ENCODE measurements at places on chromosomes 2 and 18.

DNA sequence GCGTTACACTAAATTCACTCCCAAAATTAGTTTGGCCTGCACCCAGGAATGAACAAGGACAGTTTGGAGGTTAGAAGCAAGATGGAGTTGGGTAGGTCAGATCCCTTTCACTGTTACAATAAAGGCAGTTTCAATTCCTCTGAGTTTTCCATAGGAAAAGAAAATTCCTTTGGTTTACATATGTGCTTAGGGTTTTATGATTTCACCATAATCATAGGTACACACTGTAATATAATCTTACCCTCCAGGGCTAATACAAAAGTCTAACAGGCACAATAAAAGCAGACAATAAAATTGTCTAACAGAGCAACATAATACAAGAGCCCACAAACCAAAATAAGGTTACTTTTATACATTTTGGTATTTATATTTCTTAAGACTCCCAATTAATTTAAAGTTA lies 391.5 kb upstream of the KCNJ3 start:
- DNase-seq = no peak

DNA sequence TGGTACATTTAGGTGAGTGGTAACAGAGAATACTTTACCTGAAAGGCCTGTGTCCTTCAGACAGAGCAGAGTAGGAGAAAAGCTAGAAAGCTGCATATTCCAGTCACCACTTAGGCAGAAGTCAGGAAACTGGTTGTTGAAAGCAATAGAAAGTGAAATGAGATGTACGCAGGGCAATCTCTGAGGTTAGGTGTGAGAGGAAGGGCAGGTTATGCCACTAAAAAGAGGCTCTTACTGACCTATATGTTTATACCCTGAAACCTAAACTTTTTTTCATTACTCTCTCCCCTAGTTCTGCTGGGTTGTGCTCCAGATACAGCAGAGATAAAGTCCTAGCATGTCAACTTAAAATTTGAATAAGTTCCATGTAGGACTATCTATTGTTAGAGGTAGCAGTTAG lies 93.5 kb downstream of the COX7A2L start:
- DNase-seq = no peak

GRCh38 chr2:85255813-85256594 lies 71.8 kb downstream of the TGOLN2 start:
- no peak for DNase-seq

- peak; percentile 56 for DNase-seq
Observed at GRCh38 chr18:48928787-48929186, 22.0 kb downstream of the SMAD7 start.

DNA sequence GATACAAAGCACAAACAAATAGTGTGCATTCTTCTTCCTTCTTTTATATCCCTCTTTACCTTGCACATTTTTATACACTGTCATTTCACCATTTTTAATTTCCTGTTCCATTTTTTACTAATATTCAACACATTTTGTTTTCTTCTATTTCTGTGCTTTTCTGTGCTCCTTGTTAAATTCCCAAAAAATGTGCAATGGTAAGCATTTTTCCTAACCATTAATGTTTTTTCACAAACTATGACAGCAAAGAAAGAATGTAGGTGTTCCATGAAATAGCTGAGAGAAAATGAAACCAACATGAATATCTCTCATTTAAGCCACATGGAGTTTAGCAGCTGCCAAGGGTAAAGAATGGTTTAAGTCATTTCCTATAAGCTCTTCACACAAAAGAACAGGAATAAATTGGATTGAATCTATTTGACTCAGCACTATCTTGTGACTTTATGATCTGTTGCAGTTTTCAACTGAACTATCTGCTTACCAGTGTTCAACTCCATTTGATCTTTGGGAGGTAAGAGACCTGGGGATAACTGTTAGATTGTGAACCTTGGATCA lies 145.7 kb upstream of the CDH19 start:
- DNase-seq = no peak

DNA sequence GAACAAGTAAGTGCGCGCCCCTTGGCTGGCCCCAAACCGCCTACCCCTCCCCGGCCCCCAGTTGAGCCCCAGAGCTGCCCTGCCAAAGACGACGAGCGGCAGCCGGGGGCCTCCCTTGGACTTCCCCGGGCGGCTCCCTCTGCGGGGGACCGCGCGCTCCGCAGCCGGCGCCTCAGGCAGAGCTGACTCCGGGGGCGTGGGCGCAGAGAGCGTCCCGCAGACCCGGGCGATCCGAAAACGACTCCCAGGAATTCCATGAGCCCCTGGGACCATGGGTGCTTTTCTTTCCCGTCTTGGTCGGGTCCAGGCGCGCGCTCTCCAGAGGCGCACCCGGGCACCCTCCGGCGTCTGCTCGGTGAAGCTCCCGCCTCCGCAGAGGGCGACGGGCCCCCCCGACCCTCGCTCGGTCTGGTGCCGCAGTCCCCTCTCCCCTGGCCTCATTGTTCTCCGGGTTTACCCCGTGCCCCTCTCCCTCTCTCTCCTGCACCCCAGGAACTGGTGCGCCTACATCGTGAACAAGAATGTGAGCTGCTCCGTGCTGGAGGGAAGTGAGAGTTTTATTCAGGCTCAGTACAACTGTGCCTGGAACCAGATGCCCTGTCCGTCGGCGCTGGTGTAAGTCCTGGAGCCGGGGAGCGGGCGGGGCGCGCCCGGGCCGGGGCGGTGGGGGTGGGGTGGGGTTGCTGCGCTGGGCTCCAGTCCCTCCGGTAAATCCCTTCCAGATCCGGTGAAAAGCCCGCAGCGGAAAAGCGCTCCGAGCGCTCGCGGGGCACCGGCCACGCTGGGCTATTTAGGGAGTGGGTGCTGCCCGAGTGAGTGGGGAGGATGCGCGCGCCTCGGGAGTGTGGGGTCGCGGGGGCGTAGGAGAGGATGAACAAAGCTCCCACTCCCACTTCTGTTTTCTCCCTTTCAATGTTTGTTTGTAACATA lies 776 bp downstream of the EMILIN2 start:
- no peak for DNase-seq

GRCh38 chr2:230849633-230850357 lies 14.9 kb upstream of the ITM2C start:
- peak; percentile 43 for DNase-seq

DNA sequence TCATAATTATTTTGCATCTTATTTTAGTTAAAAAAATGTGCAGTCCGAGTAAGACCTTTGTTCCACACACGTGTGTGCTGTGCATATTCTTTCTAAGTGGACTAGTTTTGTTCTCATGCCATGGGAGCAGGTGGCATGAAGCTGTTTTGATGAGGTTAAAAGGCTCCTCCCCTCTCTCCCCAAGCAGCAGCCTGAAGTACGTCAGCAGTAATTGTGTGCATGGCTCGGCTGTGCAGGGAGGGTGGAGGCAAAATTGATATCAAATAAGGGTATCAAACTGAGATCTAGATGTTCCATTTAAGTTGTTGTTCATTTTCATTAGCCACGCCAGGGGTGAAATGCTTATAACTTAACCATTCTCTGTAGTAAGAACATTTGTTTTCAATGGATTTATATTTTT lies at the start of gene NYAP2:
Gene NYAP2, plus strand, starts transcription at position 207 of the 400 bp plus-strand sequence. CDS start 9,171 bp downstream, outside the sequence.
- no peak for DNase-seq

GRCh38 chr2:165114346-165114939 lies 89.4 kb downstream of the SCN3A start:
- DNase-seq = no peak

DNA sequence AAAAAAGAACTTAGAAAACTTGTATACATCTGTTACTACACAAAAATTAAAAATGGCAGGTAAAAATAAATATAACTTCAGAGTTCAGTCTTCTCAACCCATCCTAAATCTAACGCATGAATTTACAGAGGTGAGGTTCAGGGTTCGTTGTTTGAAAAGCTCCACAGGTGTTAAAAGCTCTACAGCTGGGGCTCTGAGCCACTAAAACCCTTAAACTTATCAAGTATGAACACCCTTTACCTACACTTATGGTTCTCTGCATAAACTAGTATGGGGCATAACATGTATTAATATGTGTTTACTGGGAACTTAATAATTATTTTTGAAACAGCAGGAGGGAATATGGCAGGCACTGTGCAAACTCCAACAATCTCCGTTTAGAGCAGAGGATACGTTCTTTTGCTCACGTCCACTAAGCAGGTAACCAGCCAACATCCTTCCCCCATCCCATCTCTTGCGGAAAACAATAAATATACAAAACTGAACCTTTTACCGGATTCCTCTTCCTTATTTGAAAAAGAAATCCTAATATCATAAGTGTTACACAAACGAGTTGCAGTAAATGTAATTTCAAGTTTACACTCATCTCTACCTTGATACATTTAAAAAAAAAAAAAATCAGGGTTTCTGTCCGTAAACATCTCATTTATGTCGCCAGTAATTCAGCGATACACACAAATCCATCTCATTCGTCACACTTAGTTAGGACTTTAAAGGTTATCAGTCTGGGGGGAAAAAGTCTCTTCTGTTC lies 1.3 kb downstream of the PIAS2 start:
- no peak for DNase-seq

- no peak for DNase-seq
Observed at GRCh38 chr2:5328826-5329225, 363.4 kb upstream of the SOX11 start.

GRCh38 chr18:63882333-63883141 lies 5.0 kb upstream of the SERPINB2 start:
- no peak for DNase-seq

- DNase-seq = no peak
Observed at GRCh38 chr2:38113981-38114708, 38.2 kb upstream of the CYP1B1 start.

- no peak for DNase-seq
Observed at GRCh38 chr2:120785228-120785966, 49.7 kb downstream of the GLI2 start.

GRCh38 chr2:139033300-139033699 lies 253.1 kb upstream of the NXPH2 start:
- no peak for DNase-seq

DNA sequence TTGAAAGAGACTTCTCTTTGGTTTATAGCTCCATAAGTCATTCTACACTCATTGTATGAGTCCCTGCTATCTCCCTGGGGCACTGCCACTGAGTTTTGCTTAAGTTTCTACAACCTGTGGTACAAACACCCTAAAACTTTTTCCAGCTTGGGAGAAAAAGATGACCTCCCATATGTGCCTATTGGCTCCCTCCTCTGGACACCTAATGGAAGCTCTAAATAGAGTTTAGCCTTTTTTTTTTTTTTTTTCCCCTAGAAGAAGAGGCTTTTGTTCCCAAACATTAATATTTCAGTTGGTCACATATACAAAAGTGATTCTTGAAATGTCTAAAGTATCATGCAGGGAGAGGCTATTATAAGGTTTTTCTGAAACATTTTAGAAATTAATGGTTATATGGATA lies 547.2 kb upstream of the TMEFF2 start:
- DNase-seq = no peak
